ENCODE measurements at places on chromosomes 2 and 18.
A peak's percentile ranks its signal among the peaks of the same experiment; 100 is the strongest.

GRCh38 chr2:161796192-161796591 is 172.0 kb downstream of the SLC4A10 start:
- no peak for DNase-seq

DNA sequence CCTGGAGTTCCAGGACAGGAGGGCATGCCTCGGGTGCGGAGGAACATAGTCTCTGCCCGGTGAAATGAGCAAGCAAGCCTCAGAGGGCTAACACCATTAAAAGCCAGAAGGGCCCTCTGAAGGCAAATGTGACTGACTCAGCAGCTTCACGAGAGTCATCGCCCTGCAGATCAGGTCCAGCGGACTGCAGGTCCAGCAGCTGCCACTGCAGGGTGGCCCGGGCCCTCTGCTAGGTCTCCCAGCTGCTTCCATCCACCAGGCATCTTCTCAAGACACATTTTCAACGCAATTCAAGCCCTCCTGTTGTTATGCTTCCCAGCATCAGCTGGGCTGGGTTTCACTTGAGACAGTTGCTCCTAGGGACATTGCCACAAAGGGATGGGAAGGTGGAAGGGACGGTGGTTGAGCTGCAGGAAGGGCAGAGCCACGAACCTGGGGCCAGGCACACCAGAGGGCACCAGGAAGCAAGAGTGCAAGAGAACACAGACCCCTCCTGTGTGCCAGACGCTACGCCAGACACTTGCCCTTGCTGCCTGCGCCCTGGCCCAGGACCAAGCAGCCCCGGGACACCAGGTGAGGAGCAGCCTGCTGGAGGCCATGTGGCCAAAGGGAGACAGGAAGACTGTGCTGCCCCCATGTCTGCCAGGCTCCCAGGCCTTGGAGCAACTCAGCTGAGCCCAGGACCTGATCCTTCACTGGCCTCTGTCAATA is 173.0 kb downstream of the HDAC4 start:
- DNase-seq: peak; percentile 44

DNA sequence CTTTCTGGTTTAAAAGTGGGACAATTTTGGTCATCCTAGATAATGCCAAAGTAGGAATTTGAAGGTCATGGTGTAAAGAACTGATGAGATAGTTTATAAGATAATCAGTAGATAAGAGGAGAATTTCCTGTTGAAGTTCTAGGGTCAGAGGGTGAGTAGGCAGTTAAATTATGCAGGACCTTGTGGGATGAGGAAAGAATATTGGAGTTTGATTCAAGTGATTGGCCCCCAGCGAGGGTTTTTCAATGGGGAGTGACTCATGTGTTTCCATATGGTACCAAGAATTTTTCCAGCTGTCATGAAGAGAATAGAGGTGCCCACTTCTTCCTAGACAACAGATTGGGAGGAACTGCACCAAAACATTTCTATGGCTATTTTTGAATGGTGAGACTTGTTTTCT is 940.2 kb upstream of the ZEB2 start:
- no peak for DNase-seq

DNA sequence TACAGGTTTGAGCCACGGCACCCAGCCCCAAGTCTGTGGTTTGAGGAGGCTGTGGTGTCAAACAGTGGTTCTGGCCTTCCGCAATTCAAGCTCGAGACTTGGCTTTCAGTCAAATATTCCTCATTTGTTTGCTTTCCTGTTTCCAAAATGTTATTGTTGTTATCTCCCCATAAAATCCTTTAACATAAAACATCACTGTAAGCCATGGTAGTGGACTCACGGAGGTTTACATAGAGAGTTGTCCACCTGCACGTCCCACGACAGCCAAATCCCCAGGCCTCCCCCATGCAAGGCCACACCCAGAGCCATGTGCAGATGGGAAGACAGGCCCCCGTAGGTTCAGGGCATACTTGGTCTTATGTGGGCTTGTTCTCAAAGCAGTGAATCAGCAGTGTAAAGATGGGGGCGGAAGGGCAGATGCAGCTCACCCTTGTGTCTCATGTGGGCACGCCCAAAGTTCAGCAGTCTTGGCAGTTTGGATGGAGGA is 18.9 kb upstream of the ST3GAL5 start:
- no peak for DNase-seq

DNA sequence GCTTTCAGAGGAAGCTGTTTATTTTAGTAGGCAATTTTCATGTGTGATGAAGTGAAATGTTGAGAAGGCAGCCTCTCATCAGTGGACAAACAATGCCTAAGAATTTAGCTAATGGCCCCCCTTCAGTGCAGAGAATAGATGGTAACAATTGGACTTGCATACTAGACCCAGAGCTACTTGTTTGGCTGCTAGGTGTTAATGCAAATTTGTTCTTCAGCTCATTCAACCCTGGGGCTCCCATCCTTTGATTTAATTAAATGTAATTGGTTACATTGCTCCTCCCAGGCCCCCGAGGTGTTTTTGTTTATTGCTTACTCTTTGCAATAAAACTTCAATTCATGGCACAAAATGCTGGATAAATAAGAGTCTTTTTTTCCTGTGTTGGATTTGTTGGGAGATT is 68.6 kb downstream of the CAMKMT start:
- DNase-seq: no peak

DNA sequence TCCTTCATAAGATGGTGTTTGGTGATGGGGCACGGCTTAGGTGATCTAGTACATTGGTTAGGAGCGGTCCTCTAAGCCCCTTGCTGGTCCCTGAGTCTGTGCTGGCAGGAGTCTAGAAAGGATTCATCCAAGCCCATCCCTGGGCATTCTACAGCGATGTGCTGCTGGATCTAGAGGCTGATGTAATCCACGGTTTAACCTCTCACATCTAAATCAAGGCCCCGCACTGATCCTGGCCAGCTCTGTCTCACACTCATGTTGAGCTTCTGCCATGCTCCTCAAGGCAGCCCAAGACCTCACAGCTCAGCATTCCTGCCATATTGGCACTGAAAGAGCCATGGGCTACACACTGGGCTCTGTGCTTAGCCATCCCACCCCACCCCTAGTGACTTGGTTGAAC is 664.8 kb downstream of the STK39 start:
- DNase-seq: no peak

DNA sequence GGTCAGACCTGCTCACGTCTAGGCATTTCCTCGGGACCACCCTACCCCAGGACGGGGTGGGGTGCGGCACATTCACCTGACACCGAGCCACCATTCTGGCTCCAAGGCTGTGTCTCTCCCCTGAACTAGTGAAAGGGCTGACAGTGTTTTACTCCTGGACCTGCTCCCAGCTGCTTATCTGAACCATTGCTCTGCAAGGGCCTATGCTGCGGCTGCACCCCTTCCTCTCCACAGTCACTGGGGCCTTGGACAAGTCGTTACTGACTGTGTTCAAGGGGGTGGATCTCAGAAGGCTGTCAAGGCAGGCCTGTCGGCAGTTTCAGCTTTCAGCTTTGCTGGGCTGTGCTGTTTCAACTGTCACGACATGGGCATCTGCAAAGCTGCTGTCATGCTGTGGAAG is 11.7 kb downstream of the CREG2 start:
- DNase-seq: no peak

- no peak for DNase-seq
These were observed 33.0 kb downstream of the CYRIA start for GRCh38 chr2:16632598-16632997.

GRCh38 chr2:228181098-228182019 is at the start of gene SPHKAP:
SPHKAP (minus strand) TSS chr2:228181687; CDS start chr2:228181598, 89 bp downstream.
- DNase-seq: no peak

DNA sequence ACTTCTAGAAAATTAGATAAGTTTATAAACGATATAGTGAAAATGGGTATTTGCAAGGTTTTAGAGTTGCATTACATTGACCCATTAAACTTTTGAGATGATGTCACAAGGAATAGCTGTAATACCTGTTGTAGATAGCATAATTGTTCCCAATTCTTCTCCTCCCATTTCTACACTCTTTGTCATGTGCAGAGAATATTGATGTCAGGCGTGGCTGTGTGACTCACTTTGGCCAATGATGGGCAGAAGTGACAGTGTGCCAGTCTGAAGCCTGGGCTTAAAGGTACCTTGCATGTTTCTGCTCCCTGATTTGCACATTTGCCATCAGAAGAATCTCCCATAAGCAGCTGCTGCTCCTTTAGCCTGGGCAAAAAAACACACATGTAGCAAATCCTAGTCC is 26.9 kb upstream of the CCBE1 start:
- no peak for DNase-seq

DNA sequence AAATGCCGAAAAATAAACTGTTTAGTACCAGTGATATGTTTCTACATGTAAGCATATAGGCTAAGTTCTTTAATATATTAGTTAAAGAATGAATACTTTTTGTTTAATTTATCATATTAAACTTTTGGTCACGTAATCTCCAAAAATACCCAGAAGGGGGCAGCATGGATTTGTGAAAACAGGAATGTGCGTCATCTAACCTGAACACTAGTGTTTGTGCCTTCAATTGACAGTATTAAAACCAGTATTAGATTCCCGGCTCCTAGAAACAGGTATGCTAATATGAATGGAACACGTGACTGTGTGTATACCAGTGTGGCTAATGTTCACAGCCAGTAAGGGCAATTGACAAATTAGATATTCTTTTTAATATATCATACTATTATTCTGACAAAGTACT is 51.8 kb downstream of the WDR7 start:
- peak; percentile 19 for DNase-seq

DNA sequence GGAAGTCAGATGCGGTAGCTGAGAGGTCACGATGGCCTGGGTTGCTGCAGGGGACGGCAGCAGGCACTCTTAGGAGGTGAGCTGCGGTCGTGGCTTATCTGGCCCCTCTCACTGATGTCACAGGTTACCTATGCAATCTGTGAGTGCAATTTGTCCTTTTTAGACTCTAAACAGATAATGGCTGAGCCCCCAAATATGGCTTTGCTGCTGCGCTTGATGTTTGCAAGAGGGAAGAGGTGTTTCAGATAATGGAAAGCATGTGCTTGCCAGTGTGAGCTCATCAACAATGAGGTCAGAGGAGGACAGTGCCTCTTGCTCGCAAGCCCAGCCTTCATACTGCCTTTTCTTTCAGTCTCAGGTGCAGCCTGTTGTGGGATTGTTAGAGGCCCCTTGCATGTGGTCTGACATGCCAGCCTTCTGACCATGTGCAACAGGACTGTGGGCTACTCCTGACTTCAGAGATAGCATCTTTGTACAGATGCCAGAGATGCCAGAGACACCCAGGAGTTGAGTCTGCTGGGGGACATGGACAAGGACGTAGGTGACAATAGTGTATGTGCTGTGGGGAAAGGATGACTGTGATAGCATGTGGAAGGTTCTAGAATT is 151.3 kb downstream of the TANC1 start:
- no peak for DNase-seq

- DNase-seq: no peak
These were observed 266.2 kb downstream of the PHLPP1 start for GRCh38 chr18:62981566-62981965.

Data from AG08396 (cell line).